ENCODE measurements at places on chromosomes 2 and 18. TPM values are rescaled to one million over a fixed set of nuclear protein-coding genes. Genes with fewer than 3 reads are reported as not detected.
A peak's percentile ranks its signal among the peaks of the same experiment; 100 is the strongest.

DNA sequence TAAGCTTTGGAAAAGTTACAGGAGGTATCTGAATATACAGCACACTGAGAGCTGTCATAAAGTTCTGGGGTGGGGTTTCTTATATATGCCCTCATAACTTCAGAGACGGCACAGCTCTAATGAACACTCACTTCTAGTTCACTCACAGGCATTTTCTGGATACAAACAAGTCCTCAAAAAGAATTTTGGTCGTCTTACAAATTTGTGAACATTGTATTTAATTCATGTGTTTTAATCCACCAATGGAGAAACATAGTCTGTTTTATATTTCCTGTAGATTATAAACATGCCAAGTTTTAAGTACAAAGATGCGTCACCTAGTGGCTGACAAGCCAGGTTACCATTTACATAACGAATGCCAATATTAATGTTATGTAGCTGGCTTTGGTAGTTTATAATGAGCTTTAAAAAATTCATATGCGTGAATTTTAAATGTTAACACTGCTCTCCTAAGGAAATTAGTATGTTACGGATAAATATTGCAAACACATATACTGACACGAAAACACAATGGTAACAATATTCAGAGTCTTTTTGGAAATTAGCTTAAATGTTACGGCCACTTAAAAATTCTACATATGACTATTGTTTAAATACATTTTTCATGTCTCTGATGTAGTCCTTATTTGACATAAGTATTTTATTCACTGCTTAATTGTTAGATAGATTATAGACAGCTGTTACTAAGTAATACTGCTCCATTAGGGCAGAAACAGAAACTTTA, 2.5 kb downstream of the COL3A1 start:
- DNase-seq: no peak

CASP10 gene
- not detected for total RNA-seq

CNDP1 gene
- total RNA-seq: 0.59 TPM

GRCh38 chr2:184769686-184770085, 171.4 kb downstream of the ZNF804A start:
- DNase-seq: no peak

- DNase-seq: peak; percentile 25
Observed at GRCh38 chr2:112626604-112627059, 19.1 kb upstream of the SLC20A1 start.

ZNF2 gene
- total RNA-seq: 6.3 TPM

CNDP2 gene
- 194 TPM for total RNA-seq

- no peak for DNase-seq
Observed at GRCh38 chr18:7490104-7490503, 77.0 kb upstream of the PTPRM start.

GRCh38 chr2:4247791-4248190, 544.4 kb downstream of the DCDC2C start:
- DNase-seq: no peak

- no peak for DNase-seq
Observed at GRCh38 chr18:37516361-37516853, 49.2 kb downstream of the CELF4 start.

FOXI3 gene
- 0.12 TPM for total RNA-seq

DNA sequence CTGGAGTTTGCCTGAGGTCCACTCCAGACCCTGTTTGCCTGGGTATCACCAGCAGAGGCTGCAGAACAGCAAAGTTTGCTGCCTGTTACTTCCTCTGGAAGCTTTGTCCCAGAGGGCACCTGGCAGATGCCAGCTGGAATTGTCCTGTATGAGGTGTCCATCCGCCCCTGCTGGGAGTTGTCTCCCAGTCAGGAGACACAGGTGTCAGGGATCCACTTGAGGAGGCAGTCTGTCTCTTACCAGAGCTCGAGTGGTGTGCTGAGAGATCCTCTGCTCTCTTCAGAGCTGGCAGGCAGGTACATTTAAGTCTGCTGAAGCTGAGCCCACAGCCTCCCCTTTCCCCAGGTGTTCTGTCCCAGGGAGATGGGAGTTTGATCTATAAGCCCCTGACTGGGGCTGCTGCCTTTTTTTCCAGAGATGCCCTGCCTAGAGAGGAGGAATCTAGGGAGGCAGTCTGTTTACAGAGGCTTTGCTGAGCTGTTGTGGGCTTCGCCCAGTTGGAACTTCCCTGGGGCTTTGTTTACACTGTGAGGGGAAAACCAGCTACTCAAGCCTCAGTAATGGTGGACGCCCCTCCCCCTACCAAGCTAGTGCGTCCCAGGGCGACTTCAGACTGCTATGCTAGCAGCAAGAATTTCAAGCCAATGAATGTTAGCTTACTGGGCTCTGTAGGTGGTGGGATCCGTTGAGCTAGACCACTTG, 34.7 kb downstream of the TFPI start:
- DNase-seq: no peak

DNA sequence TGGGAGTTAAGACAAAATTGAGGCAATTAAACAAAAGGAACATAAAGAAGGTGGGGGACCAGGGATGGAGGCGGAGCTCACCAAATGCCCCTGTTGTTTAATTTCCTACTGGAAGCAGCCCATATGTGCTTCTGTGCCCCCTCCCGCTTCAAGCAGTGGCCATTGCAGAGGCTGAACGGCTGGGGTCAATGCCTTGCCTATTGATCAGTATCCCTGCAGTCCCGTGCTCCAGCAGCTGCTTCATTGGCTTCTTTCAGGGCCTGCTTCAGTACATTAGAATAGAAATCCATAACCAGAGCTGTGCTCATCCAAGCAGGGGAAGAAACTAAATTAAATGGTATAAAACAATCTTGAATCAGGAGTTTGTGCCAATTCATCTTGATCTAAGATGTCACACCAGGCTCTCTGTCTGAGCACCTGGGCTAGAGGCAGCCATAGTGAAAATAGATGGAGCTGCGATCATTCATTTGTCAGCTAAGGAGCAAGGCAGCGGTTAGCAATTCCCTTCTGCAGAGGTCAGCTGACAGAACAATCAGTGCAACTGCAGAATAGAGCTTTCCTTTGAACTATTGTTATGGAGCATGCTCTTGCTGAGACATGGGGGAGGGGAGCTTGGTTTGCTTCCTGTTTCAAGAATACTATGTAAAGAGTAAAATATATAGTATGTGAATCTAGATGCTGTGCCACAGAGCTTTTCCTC, 222.4 kb downstream of the WDR7 start:
- peak; percentile 18 for DNase-seq

FEV gene
- total RNA-seq: not detected

- DNase-seq: no peak
Observed at GRCh38 chr2:102652126-102652525, 32.8 kb downstream of the SLC9A2 start.
